ENCODE measurements at places on chromosomes 7 and 10.
A peak's percentile ranks its signal among the peaks of the same experiment; 100 is the strongest.

- no peak for DNase-seq
These were observed 77.8 kb upstream of the SH2B2 start for GRCh38 chr7:102208826-102209225.

- DNase-seq: no peak
These were observed 324.2 kb upstream of the ZMIZ1 start for GRCh38 chr10:78744491-78745090.

DNA sequence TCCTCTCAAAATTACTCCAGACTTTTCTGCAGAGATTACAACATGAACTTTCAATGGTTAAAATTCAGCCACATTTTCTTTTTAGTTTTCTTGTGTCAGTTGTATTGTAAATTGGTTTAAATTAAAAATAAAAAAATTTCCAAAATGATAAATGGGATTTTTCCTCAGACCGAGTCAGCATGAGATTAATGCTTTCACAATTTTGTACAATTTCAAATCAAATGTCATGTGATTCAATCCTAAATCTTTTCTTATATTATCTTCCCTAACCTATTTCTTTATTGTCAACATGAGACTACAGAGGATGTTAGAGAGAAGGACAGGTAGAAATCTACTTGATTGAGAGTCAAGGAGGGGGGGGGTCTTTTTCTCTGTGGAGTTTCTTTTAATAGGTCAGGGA, 33.7 kb downstream of the FZD1 start:
- DNase-seq: no peak

DNA sequence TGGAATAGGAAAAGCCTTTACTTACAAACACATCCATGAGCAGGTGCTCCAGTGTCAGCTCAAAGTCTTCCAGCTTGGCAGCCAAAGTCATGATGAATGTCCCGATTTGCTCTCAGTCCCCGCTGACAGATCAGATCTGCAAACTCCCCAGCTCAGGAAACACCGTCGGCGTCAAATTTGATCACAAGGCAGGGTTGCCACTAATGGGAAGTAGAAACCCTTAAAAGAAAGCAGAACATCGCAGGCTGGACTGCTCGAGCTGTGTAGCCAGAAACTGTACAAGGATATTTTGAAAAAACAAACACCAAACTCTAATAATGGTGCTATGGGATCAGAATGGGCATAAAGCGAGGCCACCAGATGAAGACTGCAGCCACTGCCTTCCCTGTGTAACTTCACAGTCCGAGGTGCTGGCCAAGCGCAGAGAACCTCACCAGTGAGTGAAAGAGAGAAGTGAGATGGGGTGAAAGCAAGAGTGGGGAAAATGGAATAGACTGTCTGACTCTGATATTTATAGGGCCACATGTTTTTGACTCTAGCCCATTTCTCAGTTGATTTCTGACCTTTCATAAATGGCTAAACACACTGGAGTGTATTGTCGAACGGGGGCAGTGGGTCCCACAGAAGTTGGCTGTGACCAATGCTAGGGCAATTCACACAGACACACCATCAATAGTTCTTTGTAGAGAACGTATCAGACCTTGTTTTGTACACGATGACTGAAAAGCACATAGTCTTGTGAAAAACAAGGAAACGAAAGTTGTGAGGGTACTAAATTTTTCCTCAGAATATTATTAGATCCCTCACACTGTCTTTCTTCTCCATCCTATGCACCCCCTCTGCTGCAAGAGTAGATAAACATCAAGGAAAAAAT, 306.2 kb downstream of the FRMD4A start:
- DNase-seq: no peak

GRCh38 chr10:121154846-121155245, 303.7 kb downstream of the WDR11 start:
- no peak for DNase-seq

DNA sequence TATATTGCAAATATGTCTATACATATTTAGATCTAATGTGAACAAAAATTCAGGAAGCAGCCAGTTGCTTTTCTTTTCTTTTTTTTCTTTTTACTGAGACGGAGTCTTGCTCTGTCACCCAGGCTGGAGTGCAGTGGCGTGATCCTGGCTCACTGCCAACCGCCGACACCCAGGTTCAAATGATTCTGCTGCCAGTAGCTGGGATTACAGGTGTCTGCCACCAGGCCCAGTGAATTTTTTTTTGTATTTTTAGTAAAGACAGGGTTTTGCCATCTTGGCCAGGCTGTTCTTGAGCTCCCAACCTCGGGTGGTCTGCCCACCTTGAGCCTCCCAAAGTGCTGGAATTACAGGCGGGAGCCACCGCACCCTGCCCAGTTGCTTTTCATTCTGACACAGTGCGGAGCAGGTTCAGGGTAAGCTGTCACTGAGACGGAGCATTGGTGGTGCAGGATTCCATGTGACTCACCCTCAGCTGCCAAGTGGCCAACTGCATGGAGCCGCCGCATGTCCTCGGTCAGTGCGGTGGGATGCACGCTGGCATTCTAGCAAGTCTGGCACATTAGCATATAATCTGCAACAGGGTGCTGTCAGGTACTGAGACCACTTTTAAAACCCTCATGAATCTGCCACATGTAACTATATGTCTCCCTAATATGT, 362.7 kb downstream of the DNAJB6 start:
- DNase-seq: no peak

DNA sequence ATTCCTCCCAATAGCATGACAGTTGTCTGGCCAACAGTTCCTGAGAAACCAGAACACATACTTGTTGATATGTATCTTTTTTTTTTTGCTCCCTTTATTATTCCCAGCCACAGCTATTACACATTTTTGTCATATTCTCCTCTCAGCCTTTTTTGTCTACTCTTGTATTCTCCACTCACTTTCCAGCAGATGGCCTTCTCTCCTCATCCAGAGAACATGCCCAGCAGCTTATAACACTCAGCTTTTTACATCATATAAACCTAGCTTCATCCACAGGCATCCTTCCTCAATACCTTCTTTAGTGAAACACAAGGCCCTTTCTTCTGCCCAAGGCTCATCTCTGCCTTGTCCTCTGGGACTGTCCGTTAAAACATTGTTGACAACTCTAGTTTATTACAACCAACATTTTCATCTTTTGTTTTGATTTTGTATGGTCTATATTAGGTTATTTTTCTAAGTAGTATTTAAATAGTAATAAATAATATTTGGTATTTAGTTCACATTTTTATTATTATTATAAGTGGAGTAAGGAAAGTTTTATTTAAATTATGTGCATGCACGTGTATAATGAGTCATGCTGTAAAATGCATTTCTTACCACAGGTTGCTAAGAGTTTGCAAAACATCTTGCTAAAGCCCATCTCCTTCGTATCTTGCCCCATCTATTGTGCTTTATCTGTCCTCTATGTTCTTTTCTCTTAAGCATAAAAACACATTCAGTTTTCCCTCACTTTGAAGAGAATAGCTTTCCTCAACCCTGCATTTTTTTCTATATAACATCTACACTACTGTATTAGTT, 101.5 kb downstream of the ORC5 start:
- DNase-seq: no peak

- DNase-seq: no peak
These were observed 7.2 kb downstream of the VAX1 start for GRCh38 chr10:117130862-117131375.

DNA sequence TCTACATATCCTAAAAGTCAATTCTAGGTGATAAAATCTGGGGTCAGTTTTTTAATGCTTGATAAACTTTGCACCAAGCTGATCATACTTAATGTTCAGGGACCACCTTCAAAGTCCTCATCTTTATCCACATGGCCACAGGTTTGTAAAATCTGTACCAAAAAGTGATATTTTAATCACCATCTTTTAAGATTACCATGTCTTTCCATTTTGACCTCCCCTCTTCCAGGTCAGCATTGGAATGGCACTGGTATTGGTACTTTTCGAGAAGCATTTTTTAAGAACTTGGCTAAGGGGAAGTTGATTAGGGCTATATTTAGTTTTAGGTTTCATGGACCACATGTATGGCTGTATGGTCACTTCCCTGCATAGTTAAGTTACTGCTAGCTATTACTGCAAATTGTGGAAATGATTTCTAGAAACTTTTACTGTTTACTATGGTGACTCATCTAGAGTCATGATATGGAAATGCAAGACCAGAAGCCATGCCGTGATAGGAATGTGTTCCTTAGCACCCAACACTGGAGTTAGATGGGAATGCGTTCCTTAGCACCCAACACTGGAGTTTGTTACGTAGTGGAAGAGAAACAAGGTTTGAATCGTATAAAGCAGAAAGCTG, 50.8 kb upstream of the ABLIM1 start:
- no peak for DNase-seq

GRCh38 chr10:1779796-1780195, 42.5 kb upstream of the ADARB2 start:
- DNase-seq: no peak

GRCh38 chr10:116728526-116729096, 13.8 kb downstream of the HSPA12A start:
- DNase-seq: no peak

DNA sequence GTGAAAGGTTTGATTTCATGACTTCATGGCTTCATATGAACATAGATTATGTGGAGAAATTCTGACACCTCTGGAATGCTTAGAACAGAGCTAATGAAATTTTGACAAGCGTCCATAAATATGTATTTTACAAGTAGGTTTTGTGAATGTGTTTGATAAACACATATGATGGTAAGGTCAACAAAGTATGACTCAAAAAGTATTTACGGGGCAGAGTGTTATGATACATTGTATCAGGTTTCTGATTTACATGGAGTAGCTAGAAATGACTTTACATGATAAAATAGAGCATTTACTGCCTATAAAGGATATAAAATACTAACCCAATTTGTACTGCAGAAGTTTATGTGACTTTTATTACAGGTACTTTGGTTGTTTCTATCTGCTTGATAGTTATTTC, 206.3 kb downstream of the MDFIC start:
- DNase-seq: no peak

DNA sequence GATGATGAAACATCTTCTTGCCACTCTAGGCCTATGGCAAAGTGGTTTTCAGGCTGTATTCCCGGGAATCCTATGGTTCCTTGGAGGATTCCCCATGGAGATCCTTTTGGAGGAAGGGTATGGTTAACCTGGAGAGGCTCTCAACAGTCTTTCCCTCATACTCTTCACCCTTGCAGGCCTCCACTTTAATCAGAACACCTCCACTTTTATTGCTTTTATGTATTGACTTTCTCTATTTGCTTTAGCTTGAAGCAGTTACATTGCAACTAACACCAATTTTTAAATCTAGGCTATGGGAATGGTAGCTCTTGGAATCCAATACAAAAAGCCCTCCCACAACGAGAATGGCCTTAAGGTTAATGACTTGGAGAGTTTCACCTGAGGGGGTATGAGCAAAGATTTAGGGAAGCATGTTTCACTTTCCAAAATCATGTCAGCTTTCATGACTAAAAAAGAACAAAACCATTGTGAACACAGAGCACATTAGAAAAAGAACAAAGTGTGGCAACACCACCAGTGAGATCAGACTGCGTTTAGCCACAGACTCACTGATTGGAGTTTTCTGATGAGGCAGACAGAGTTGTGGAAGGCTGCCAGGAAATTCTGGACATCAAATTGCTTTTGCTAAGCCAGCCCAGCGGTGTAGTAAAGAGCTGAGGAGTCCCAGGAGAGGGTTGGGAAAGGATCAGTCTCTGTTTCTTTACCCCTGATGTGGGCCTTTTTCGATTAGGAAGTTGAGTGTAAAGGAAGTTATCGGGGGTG, 130.4 kb upstream of the BMPER start:
- no peak for DNase-seq

DNA sequence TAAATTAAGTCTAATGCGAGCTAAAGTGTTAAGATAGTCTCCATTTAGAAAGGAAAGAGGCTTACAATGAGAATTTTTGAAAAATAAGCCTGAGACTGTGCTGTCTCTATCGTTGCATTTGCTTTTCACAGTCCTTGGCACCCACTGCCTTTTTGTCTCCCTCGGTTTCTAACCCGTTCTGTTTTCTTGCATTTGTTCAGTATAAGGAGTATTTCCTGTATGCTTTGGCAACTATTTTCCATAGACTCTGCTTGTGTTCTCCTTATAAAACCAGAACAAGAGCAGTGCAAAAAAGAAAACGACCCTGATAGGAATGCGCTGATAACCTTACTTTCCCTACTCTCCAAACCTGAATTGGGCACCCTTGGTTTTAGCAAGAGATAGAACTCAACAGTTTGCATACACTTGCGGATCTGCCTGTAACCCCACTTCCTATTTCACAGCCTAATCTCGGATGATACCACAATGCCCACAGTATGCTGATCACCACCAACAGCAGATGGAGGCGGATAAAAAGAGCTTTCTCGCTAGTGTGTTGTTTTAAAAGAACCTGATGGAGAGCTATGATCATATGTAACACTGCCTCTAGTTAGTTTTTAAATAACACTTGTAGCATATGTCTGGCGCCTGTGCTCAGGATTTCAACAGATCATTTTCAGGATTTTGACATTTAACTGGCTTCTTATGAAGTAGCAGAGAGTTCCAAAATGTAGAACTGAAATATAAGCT, 1.6 kb upstream of the ARHGAP12 start:
- peak; percentile 12 for DNase-seq

DNA sequence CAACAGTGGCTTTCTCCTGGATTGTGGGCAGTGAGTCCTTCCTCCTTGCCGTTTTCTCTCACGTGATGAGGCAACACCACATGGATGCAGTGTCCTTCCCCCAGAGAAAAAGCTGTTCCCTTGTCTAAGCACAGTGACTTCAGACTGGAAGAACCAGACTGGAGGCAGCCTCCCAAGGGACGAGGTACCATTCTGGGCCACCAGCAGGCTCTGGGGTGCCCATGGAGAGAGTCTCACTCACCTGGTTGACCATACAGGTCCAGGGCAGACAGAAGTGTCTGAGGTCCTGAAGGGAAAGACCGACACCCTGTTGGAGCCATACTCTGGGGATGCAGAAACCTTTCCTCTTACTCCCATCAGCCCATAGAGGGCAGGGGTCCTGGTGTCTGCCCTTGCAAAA, 69.2 kb upstream of the DOCK1 start:
- DNase-seq: no peak

DNA sequence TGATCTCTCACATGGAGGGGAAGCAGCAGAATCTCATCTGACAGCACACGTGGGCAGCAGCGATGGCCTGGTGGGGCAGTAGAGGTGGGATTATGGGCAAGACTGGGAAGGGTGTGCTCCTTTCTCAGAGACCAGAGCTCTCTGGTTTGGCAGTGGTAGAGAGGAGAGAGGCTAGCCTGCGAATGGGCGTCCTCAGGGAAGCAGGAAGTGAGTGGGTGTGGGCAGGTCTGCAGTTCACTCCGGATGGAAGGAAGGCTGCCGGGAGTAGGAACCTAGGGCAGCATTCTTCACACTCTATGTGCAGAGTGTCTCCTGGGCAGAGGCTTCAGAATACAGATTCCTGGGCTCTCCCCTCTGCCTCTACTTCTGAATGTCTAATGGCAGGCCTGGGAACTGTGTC, 162.8 kb upstream of the BMPER start:
- DNase-seq: no peak

- no peak for DNase-seq
These were observed 536.6 kb downstream of the HTR7 start for GRCh38 chr10:90321132-90321816.

GRCh38 chr7:158472596-158472995, 115.0 kb downstream of the PTPRN2 start:
- no peak for DNase-seq

- DNase-seq: no peak
These were observed 2.1 kb upstream of the PALD1 start for GRCh38 chr10:70476249-70477035.

GRCh38 chr10:32061440-32061839, 5.2 kb upstream of the KIF5B start:
- no peak for DNase-seq
